Activated CD4-positive, alpha-beta T cell treated with anti-CD3 and anti-CD28 coated beads, Interleukin-2, amount 50 U/mL, for 48 hours (primary cell): ENCODE measurements at places on chromosomes 5 and 9.

- DNase-seq = no peak
Measured at GRCh38 chr5:122944051-122944450, 92.5 kb downstream of the PPIC start.

DNA sequence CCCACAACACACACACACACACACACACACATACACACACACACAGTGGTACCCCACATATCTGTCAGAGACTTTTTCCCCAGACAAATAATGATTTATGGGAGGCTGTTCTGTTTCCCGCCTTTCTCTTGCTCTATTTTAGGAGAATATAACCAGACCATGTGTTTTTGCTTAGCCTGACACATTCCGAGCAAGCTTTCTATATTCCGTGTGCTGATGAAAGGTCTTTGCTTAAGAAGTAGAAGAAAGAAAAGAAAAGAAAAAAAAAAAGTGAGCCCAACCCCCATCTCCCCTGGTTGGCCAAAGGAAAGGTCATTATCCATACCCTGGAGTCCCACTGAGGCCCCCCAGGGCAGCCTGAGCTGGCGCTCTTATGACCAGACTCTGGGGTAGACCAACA is 338.6 kb downstream of the SLIT3 start:
- no peak for DNase-seq

- no peak for DNase-seq
Measured at GRCh38 chr9:72276429-72276828, 88.6 kb downstream of the ZFAND5 start.

DNA sequence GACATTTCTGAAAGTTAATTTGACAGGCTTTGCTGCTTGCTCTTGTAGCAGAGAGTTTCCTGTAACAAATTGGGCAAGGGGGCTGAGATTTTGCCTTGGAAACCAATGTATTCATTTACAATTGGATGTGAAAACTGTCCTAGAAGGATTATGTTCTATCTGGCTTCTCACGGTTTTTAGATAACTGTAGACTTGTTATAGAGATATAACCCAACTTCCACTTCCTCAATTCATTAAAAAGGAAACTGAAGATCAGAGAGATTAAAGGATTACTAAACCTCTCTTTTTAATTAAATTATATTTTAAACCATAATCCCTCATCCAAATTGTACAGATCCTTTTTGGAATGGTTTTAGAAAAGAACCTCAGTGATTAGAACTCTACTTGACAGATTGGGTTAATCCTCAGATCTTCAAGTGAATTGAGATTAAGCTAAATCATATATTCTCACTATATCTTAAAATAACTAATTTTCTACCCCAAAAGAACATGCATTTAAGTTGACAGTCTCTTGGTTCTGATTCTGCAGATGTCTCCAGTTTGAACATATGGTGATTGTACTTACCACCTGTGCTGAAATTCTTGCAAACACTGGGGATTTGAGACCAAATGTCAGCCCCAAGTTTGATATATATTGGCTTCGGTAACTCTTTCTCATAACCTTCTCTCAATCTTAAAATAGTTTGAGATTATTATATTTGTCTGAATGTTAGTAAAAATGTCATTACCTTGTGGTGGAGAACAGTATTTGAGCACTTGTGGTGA is 130.1 kb upstream of the C9orf72 start:
- DNase-seq = no peak

DNA sequence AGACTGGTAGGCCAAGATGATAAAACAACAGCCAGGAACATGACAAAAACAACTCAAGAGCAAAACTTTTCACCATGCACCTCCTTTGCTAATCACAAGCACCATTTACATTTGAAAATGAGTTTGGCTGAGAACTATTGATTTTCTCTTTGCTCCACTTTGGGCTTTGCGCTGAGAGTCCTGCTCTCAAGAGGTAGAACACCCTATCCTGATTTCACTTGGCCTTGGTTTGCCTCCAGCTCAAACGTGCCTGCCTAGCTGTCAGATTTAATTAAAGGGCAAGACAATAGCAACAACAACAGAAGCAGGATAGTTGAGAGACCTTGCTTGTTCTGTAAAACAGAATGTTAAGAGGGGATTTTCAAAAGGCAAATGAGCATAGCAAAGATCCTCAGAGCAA is 128.2 kb upstream of the ASTN2 start:
- no peak for DNase-seq
